ENCODE measurements at places on chromosomes 5 and 9.

DNA sequence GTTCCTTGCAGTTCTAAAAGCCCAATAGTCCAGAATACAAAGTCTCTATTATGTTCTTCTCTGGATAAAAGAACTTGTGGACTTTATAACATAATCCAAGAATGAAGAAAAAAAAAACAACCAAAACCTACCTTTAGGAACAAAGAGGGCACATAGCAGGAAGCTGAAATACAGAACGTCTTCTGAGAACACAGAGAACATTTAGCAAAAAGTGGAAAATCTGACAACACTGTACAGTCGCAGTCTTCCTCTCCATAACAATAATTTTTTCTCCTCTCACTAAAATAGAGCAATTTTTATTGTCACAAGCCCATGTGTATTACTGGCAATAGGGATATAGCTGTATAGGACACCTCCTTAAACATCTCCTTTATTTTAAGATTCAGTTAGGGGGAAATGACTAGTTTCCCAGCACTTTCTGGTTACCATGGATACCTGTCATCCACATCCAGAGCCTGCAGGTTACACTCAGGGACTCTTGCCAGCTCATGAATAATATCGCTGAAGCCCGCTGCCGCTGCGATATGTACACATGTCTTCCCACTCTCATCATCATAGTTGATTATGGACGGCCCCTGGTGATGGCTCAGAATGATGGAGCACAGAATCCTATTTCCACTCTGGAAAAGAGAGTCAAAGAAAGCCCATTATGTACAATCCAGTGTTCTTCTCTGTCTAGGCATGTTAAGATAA lies 106.5 kb downstream of the ANKRD55 start:
- DNase-seq, result peak; percentile 26

- DNase-seq, result no peak
Observed at GRCh38 chr5:107858324-107858723, 187.6 kb upstream of the EFNA5 start.

GRCh38 chr9:95817205-95817604 lies 58.3 kb upstream of the ERCC6L2 start:
- no peak for DNase-seq

DNA sequence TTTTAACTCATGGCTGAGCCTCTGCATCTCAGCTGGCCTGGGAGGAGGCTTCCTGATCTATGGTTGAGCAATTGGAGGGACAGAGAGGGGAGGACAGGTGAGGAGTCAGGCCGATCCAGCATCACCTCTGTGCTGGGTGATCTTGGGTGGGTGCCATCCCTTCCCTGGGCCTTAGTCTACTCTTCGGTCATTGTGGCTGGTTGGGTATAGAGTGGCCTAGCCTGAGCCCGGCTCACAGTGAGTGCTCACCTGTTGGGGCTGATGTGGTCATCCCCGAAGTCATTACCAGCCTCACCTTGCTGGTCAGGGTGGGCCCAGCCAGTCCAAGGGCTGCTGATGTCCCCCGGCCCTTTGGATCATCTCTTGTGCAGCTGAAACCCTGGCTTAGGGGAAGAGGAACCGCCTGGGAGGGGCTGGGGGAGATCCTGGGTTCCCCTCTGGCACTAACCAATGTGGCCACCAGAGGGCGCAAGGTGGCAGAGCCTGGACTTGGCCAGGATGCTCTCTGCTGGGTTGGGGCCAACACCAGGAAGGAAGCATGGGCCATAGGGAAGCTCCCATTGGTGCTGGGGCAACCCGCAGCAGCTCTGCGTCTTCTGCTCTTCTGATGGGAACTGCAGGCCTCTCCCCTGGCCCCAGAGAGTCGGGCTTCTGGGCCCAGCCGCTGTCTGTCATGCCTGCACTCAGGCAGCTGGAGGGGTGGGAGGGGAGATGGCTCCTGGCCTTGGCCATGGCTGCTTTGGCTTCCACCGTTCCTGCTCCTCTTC lies 17.3 kb upstream of the ODF2 start:
- peak; percentile 84 for DNase-seq

GRCh38 chr5:133825631-133826289 lies 142.7 kb downstream of the C5orf15 start:
- DNase-seq, result no peak

DNA sequence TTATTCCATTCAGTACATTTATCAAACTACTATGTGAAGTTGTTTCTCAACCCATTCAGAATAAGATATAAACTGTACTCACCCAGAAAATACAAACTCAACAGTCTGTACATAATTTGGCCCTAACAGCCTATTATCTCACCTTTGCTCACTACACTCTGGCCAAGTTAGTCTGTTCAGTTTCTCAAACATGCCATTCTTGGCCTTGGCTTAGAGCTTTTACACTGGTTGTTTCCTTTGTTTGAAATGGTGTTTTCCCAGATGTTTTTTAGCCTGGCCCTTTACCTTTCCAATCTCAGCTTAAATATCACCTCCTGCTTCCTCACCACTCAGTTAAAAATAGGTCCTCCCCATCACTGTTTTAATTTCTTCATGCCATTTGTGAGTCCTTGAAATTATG lies 13.6 kb downstream of the CDC42SE2 start:
- no peak for DNase-seq

GRCh38 chr5:153816870-153817269 lies 221.8 kb downstream of the FAM114A2 start:
- no peak for DNase-seq

DNA sequence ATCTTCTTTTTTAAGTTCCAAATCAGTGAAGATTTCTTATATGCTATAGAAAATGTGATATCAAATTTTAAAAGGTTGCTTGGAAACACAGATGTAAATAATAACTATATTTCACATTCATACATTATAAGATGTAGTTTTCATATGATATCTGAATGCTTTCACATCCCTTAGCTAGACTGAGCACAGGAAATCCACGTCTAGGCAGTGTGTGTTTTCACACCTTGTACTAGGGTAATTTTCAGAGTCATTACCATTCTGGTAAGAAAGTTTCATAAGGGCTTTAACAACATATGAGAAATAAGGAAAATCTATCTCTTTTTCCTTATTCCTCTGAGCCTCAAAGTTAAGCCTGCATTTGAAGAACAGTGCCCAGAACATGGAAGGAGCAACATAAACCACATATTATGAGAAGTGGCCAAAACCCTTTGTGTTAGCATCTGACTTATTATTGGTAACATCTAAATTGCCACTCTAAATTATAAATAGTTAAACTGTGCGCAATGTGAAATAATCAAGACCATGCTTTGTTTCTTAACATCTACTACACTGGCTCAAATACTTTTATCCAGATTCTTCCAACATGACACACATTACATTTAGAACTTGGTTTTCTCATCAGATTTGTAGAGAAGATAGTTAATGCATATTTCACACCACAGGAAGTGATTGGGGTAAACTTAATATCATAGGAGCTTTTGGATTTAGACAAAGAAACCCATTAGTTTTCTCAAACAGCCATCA lies 113.3 kb downstream of the PPP2R2B start:
- no peak for DNase-seq

DNA sequence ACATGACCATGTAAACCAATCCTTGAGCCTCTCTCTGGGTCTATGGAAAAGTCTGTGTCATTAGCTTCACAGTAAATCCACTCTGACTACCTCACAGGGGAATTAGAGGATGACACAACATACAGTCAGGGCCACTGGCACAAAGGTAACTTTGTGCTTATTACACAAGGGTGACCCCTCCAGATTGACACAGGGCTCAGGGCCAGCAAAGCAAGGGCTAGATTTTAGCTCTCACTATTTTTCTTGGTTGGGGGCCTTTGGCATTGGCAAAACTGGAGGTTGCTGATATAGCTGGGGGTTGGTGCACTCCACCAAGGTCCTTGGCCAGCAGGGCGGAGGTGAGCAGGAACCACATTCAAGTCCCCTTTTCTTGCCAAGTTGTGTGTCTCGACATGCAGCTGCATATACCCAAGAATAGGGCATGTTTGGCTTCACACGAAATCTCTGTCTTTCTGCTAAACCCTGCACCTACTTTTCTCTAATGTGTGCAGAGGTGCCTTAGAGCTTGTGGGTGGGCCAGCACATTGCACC lies 15.2 kb upstream of the OSMR start:
- peak; percentile 87 for DNase-seq

DNA sequence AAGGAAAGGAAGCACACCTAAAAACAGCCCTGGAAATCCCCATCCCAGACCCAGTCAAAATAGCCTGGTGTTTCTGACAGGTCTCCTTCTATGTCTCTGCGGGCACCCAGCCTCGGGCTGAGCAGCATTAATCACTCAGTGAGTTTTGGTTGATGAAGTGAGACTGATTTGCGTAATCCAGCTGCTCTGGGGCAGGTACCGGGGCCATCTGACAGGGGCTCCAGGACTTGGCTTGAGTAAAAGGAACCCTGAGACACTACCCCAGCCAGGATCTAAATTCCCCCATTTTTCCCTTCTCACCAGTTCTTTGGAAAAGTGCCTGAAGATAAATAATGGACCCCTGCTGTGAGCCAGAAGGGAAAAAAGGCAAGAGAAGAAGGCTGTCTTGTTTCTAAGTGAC lies 596 bp downstream of the SLC28A3 start:
- no peak for DNase-seq

DNA sequence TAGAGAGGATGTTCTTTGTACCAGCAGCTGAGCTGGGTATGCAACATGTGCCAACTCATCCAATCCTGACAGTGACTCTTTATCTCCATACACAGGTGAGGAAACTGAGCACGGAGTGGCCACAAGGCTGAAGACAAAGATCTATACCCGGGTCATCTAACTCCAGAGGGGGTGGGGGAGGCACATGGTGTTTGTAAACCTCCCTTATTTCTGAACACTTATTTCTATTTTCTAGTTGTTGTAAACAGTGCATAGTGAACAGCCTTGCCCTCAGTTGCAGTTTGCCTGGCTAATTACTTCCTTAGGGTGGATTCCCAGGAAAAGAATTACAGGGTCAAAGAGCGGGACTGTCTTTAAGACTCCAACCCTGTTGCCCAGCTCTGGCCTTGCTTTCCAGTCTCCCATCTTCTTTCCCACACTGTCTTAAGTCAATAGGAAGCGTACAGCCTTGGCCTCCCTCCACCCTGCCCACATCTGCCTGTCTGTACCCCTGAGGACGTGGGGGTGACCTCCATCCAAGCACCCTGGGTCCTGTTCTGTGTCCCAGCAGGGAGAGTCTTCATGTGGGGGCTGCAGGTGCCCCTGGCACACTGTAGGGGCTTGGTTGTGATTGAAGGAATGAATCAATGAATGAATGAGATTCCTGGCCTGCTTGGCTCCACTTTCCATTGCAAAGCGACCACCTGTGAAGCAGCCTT lies 13.2 kb upstream of the FIBCD1 start:
- DNase-seq, result no peak

DNA sequence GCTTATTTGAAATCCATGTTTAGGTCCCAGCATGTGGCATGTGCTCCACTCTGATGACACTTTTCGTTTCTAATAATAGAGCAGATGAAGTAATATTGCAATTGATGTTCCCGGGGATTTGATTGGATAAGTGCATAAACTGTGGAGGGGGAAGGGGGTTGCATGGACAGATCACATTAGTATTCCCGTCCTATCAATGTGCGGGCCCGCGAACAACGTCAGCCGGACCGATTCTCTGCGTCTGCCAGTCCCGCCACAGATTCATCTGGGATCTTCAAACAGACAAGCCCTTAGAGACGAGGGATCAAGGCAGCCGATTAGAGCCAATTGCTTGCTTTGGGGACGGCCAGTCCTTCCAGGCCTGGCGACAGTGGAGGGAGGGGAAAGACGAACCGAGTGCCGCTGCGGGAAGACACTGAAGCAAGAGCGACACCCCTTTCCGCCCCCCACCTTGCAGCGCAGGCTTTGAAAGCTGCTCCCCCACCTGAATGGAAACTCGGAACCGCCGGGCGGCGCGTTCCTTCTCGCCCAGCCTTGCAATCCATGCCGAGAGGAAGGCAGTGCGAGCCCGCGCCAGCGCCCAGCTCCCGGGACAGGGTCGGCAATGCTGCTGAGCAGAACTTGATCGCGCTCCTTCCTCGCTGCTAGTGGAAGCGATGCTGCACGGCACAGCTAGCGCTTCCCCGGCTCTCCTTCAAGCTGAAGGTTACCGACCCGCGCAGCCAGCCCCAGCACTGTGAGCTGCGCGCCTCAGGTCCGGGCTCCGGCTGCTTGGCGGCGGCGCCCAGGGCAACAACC lies at the start of gene RGS7BP:
TSS of gene RGS7BP (plus strand) at position 247 of the 798 bp plus-strand sequence. CDS start 610 bp downstream, outside the sequence.
- DNase-seq, result peak; percentile 18

- no peak for DNase-seq
Observed at GRCh38 chr5:152488869-152489268, 83.8 kb upstream of the NMUR2 start.

DNA sequence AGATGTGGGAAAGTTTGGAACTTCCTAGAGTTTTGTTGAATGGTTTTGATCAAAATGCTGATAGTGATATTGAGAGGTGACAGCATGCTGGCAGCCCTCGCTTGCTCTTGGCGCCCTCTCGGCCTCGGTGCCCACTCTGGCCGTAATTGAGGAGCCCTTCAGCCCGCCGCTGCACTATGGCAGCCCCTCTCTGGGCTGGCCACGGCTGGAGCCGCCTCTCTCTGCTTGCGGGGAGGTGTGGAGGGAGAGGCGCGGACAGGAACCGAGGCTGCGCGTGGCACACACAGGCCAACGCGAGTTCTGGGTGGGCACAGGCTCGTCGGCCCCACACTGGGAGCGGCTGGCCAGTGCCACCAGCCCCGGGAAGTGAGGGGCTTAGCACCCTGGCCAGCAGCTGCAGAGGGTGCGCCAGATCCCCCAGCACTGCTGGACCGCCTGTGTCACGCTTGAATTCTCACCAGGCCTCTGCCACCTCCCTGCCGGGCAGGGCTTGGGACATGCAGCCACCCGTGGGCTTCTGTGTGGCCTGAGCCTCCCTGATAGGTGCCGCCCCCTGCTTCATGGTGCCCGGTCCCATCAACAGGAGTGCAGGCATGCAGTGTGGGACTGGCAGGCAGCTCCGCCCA lies 488.5 kb downstream of the CYLC2 start:
- no peak for DNase-seq

GRCh38 chr9:133050781-133051180 lies 11.0 kb upstream of the CEL start:
- no peak for DNase-seq

DNA sequence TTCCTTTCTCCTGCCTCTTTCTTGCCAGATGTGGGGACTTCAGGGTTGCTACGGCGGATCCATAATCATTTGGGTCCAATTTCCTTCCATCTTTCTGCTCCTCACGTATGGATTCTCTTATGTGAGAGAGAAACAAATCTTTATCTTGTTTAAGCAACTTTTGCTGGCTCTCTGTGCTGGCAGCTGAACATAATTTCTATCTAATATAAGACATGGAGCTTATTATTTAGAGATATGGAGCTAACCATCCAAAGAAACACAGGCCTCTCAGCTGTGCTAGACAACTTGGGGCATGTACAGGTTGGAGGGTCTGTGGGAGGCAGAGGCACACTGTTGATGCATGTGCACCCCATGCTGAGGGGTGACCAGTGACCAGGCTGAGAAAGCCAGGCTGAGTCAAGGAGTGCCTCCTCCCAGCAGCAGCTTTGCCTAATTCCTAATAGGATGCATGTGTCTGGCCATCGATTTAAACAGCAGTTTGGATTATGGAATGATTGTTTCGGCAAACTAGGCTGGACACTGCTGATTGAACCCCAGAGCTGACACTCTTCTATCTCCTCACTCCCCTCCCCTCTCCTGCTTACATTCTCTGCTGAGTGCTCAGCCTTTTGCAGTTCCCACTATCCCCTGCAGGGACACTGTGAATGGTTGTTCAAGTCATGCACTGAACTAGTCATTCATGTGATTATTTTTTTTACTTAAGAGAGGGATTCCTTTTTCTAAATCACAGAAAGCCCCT lies 195.8 kb downstream of the ERCC6L2 start:
- peak; percentile 42 for DNase-seq

All from ELR (cell line).